ENCODE measurements at places on chromosomes 12 and 14.

DNA sequence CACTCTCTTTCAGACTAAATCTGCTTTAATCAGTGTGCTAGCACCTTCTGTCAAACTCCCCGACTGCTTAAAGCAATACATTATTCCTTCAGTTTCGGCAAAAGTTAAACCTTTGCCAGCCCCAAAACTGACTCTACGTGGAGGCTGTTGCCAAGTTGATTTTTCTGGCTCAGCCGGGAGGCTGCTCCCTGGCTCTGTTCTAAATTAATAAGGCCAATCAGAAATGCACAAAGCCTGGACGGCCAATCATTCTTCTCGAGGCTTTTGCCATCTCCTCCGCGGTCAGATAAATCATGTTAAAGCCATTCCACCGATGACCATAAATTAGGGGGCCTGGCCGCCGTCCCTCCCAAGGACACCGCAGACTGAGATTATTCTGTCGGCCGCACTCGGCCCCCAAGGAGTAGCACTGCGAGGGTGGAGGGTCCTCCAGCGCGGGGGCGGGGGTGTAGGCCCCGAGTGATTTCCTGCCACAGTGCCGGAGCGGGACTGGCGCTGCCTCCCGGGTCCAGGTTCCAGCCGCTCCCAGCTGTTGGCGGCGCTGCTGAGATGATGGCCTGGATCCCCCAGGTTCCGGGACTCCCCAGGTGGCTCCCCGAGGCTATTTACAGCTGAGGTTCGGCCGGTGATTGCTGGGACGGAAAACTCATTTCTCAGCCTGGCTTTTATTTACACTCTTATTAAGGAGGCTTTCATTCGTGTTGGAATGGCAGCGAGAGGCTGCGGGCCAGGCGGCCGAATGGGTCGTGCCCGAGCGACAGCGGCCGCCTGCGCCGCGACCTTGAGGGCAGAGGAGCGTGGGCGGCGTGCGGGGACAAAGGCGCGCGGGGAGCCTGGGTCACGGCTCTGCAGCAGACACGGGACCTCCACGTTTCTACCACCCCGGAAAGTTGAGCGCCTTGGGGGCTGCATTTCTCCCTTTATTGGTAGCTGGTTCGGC lies 165.1 kb downstream of the MON2 start:
- no peak for DNase-seq

GRCh38 chr12:3230758-3231375 lies 153.7 kb downstream of the TSPAN9 start:
- DNase-seq, result no peak

DNA sequence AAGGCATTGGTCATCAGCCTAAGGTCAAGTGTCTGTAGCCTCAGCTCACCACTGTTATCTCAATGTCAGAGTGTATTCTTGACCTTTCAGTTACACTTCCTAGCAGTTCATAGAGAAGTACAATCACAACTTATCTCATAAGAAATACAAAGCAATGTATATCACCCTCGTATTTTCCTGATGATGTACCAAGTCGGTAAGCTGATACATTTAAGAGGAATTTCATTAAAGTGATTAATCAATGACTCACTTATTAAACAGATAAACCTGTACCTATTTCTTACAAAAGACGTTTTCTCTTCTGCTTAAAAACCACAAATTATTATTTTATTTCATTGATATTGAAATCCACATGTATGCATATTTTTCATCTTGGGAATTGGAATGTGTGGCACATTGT lies 3.9 kb upstream of the PRB3 start:
- no peak for DNase-seq

GRCh38 chr12:50569876-50570275 lies 65.1 kb downstream of the DIP2B start:
- no peak for DNase-seq

DNA sequence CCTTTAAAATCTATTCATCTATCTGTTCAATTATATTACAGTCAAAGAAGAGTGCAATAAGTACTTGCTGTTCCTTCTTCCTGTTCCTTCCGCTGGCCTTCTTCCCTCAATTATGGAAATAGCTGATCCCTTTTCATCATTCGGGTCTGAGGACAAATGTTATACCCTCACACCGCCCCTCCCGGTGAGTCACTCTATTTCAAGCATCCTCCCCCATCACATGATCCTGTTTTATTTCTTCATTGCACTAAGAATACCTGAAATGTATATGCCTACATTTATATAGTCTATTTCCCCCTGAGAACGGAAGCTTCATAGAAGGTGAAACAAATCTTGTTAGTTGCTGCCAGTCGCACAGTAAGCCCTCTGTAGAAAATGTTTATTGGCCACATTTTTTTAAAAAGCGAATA lies 2.5 kb downstream of the SLC38A1 start:
- DNase-seq, result no peak

- no peak for DNase-seq
Observed at GRCh38 chr12:124764870-124765580, 98.6 kb downstream of the SCARB1 start.
